ENCODE measurements at places on chromosomes 5 and 9. TPM values are rescaled to one million over a fixed set of nuclear protein-coding genes. Genes with fewer than 3 reads are reported as not detected.

- H3K27ac ChIP-seq: no peak overlapping the region
- no peak for DNase-seq
- no peak overlapping the region for H3K4me3 ChIP-seq
- no peaks in the 10 kb centered on the region for H3K27me3 ChIP-seq
Measured at GRCh38 chr5:14313986-14314690, 171.0 kb downstream of the TRIO start.

GRCh38 chr9:125655691-125656410 lies 51.2 kb downstream of the MAPKAP1 start:
- DNase-seq: no peak
- no peak overlapping the region for H3K4me3 ChIP-seq
- H3K4me1 ChIP-seq: peaks cover 7% of the 10 kb centered on the region
- H3K27ac ChIP-seq: peak overlapping the region; percentile 34

- H3K27ac ChIP-seq: no peak overlapping the region
- peak overlapping the region; percentile 18 for H3K4me3 ChIP-seq
- no peaks in the 10 kb centered on the region for H3K27me3 ChIP-seq
- no peaks in the 10 kb centered on the region for H3K36me3 ChIP-seq
- peaks cover 38% of the 10 kb centered on the region for H3K4me1 ChIP-seq
Measured at GRCh38 chr5:76718381-76718832, 2.5 kb downstream of the F2R start.

DNA sequence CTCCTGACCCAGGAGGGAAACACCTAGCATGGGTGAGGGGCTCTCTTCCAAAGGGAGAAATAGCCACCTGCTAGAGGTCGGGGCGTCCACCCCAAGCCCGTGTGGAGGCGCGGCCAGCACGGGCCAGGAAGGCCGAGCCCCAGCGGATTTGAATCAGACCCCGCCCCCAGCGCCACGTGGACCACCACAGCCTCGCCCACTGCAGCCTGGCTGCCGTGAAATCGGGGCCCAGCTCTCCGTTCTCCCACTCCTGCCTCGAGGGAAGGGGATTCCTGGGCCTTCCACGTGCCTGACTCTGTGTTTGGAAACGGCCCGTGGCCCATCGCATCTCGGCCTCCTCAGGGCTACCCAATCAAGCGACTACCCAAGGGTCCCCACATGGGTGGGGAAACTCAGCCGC lies 31.6 kb downstream of the SLC6A18 start:
- H3K4me3 ChIP-seq: no peak overlapping the region
- peaks cover 16% of the 10 kb centered on the region for H3K27me3 ChIP-seq
- peaks cover 6% of the 10 kb centered on the region for H3K4me1 ChIP-seq
- H3K27ac ChIP-seq: no peak overlapping the region
- no peaks in the 10 kb centered on the region for H3K36me3 ChIP-seq

- H3K4me3 ChIP-seq: no peak overlapping the region
- no peak for DNase-seq
- H3K27ac ChIP-seq: no peak overlapping the region
- H3K27me3 ChIP-seq: no peaks in the 10 kb centered on the region
Measured at GRCh38 chr9:79652598-79652997, 80.8 kb downstream of the TLE4 start.

Gene PCDHGA8
- total RNA-seq: 0.19 TPM

Gene FAM221B
- total RNA-seq: not detected

Gene CENPK
- 70.0 TPM for total RNA-seq

Gene PTPN3
- total RNA-seq: 0.12 TPM
